ENCODE measurements at places on chromosomes 6 and 20.

DNA sequence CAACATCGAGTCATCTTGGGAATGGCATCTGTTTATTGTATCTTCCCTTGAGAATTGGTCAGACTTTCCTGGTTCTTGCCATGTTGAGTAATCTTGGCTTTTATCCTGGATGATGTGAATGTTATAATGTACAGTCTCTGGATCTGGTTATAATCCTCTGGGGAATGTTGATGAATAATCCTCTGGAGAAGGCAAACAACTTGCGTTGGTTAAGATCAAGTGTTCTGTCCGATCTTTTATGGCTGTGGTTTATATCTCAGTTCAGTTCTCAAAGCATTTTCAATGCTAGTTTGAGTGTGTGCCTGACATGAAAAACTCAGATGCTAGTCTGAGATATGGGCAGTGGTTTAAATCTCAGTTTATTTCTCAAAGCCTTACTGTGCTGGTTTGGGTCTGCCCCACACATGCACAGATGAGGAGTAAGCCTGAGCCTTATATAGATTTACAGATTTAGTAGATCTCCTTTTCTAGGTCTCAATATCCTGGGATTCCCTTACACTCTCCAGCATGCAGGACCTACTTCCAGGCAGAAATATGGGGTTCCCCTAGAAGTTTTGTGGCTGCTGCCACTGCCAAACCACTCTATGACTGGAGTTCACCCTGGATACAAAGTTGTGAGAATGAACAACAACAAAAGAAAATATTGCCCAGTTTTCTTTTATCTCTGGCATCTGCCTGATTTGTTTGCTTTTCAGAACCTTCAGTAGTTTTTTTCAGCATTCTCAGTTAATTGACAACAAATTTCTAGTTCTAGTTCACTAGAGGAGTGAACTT lies 191.8 kb upstream of the MAN1A1 start:
- peak; percentile 99 for DNase-seq

DNA sequence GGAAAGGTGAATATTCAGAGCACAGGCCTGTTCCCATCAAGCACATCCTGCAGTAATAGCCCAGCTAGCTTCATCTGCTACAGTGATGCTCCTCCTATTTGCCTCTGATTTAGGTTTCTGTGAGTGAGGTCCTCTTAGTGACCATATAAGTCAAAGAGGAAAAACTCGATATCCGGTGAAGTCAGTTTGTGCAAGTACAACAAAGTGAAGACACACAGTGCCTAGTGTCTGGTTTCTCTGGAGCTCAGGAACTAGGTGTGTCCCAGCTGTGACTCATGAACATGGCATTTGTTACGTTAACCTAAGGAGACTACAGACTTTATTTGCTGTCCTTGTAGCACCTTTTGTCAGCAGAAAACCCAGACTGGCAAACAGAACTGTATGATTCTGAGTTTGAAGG lies 33.9 kb downstream of the EDN1 start:
- peak; percentile 68 for DNase-seq

- DNase-seq: no peak
Observed at GRCh38 chr20:14915356-14915755, 577.9 kb upstream of the FLRT3 start.

DNA sequence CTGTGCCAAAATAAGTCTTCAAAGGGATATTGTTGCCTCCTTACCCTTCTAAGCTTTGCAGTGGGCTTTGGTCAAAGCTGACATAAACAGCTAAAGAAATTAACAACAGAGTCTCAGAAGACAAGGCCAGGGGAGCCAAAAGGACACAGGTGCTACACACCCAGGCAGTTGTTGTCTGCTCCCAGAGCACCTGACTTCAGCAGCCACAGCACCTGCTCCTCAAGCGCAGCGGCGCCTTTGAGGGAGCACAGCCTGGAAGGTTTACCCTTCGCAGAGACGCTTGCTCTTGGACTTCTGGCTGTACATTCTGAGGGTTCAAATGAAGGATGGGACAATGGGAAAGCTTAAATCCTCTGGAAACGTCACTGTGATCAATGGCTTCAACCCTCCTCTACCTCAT lies 16.6 kb downstream of the B4GALT5 start:
- no peak for DNase-seq

DNA sequence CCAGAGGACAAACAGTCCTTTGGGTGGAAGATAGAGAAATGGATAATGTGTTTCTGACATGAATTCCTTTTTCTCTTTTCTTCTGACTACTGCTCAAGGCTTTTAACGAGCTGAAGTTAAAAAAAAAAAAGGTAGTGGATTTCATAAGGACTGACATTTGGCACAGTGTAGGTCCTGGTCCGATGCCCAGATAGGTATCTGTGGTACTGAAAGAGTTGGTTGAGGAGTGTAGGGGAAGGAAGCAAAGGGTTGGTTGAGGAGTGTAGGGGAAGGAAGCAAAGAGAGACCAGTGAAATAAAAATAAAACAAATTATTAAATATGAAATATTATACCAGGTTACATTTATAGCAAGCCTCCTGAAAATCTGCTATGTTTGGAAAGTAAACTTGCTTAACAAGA lies 11.8 kb downstream of the UTRN start:
- DNase-seq: no peak

GRCh38 chr20:53795170-53795569 lies 201.5 kb upstream of the ZNF217 start:
- peak; percentile 86 for DNase-seq

DNA sequence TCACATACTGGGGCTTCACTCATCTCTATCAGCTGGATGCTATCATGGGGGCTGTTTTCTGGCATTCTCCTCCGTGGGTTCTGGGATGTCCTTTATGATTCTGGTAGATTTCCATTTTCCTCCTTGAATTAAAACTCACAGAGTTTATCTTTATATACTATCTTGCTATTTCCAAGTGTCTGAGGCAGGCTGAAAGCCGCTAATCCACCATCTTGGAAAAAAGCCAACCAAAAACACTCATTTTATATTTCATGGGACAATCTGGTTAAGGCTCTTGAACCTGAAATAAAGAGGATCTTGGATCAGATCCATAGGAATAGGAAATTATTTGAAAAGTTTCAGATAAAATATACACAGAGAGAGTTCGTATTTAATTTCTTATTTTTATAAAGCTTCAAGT lies 86.0 kb downstream of the AFG1L start:
- DNase-seq: no peak

DNA sequence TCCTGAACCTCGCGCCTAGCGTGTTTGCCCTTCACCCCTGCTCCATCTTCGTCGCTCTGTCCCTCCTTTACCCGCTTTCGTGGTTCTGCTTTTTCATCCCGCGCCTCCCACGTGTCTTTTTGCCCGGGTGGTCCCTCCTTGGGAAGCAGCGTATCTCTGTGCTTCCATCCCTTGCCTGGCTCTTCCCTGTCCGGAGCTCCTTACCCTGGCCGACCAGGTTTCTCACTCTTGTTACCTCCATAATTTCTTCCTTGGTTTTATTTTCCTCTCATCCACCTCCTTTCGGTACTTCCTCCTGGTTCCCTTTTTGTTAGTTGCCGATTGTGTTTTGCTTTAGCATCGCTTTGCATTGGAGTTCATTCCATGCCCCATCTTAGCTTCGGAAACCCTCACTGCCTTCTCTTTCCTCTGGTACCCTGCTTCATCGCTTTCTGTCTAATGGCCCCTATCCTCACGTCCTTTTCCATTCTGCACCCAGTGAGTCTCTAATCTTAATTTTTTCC lies 735 bp downstream of the FAM135A start:
- peak; percentile 18 for DNase-seq

GRCh38 chr6:153644000-153644399 lies 395.0 kb upstream of the OPRM1 start:
- no peak for DNase-seq

- DNase-seq: peak; percentile 77
Observed at GRCh38 chr6:151257985-151258445, 18.2 kb downstream of the AKAP12 start.

DNA sequence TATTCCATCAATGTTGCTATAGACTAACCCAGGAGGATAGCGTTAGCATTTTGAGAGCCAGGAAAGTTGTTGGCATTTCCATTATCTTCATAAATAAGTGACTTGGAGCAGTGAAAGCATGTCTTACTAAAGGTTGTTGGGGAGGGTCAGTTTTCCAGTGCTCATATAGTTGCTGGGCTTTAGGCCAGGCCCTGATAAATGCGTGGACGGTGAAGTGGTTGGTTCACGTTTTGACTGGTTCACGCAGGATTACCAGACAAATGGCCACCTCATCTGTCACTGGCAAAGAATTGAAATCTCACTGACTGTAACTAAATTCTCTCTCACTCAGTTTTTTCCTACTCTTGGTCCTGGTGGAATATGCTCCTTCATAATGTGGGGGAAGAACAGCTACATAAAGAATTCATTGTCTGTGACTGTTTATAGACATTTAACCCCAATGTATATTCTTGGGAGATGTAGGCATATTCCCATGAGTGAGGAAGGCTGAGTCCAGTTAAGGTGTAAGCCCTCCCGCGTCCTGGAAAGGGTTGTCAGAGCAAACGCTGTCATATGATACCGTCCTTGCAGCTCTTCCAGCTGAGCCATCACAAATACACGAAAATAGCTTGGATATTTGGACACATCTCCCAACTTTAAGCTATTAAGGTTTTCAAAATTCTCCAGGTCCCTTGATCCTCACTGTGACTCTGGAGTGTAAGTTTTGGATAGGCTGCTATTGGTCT lies 27.8 kb downstream of the LRRC1 start:
- DNase-seq: no peak

DNA sequence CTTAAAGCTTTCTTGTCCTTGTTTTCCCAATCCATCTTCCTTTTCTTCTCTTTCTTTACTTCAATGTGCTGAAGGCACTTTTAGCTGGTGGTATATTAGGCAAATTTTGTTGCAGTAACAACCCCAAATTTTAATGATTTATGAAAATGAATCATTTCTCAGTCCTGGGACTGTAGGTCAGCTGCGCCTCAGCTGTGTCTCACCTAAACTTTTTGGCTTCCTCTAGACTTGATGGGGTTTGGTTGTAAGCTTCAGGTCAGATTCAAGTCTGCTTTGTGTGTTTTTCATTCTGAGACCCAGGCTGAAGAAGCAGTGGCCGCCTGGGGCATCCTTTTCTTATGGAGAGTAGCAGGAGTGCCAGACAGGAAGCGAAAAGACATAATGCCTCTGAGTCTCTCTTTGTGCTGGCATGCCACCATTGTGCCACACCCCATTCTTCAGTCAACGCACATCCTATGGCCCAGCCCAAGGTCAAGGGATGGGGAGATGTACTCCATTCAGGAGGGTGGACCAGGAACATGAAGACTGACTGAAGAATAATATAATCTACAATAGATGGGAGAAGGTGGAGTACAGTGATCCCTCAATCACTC lies 28.9 kb upstream of the CD83 start:
- DNase-seq: peak; percentile 13

GRCh38 chr6:33578588-33579011 lies 1.5 kb downstream of the BAK1 start:
- no peak for DNase-seq

Measured in EH (cell line).